Psoas muscle (tissue), 8 donors: ENCODE measurements at places on chromosomes 1 and 21. TPM values are rescaled to one million over a fixed set of nuclear protein-coding genes. Genes with fewer than 3 reads are reported as not detected.

GRCh38 chr1:187619175-187619574 lies 790.4 kb downstream of the PLA2G4A start:
- DNase-seq = no peak

DNA sequence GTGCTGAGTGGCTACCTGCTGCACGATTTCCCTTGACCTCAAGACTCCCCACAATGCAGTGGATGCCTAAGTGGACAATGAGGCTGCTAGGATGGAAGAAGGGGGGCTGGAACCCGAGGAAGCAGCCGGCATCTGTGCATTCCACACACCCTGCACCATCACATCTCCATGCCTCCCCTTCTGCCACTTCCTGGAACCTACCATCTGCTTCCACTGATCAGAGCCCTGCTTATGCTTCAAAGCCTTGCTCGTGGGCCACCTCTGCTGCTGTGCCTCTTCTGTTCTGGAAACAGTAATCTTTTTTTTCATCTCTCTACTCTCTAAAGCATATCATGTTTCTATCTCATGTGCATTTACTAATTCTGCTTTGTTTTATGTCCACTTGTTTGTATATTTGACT lies 66.2 kb upstream of the WDR26 start:
- DNase-seq = no peak

GRCh38 chr1:15681349-15682292 lies 2.5 kb upstream of the PLEKHM2 start:
- DNase-seq = peak; percentile 39

FMO2 gene
- total RNA-seq = 18.5 TPM

SORT1 gene
- total RNA-seq = 247 TPM

- no peak for DNase-seq
Observed at GRCh38 chr1:232901255-232901654, 49.2 kb upstream of the NTPCR start.

GRCh38 chr1:41576206-41576605 lies 91.7 kb upstream of the EDN2 start:
- DNase-seq = no peak

GRCh38 chr1:33876970-33877650 lies 13.2 kb downstream of the HMGB4 start:
- peak; percentile 78 for DNase-seq

TRIM17 gene
- total RNA-seq = not detected

SPATA6 gene
- total RNA-seq = 4.2 TPM

DNA sequence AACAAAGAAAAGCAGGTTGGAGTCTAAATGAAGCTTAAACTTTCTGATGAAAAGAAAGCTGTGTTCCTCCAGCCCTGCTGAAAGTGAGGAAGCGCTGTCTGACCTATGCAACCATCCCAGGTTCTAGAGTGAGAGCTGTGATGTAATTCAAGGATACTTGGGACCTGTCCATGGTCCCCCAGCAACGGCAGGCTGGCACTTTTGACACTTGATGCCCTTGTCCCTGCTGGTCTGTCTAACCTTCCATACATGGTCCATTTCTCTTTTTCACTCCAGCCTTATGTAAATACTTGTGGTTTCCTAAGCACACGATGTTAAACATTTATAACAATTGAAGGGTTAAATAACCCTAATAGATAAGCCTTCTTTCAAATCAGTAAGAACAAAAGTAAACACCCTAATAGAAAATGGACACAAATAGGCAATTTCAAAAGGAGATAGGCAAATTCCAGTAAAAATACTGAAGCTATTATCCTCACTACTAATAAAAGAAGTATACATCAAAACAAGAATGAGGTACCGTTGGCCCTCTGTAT lies 17.7 kb upstream of the KDM4A start:
- no peak for DNase-seq

GRCh38 chr1:113891631-113892220 lies 4.3 kb upstream of the BCL2L15 start:
- DNase-seq = no peak

GRCh38 chr1:91744953-91745639 lies 140.9 kb downstream of the TGFBR3 start:
- DNase-seq = peak; percentile 75

- DNase-seq = peak; percentile 22
Observed at GRCh38 chr1:46544561-46545240, 6.7 kb downstream of the KNCN start.

- DNase-seq = no peak
Observed at GRCh38 chr1:110667776-110668175, 7.0 kb downstream of the KCNA3 start.

GRCh38 chr1:65174585-65174984 lies 26.6 kb downstream of the AK4 start:
- peak; percentile 55 for DNase-seq

DNA sequence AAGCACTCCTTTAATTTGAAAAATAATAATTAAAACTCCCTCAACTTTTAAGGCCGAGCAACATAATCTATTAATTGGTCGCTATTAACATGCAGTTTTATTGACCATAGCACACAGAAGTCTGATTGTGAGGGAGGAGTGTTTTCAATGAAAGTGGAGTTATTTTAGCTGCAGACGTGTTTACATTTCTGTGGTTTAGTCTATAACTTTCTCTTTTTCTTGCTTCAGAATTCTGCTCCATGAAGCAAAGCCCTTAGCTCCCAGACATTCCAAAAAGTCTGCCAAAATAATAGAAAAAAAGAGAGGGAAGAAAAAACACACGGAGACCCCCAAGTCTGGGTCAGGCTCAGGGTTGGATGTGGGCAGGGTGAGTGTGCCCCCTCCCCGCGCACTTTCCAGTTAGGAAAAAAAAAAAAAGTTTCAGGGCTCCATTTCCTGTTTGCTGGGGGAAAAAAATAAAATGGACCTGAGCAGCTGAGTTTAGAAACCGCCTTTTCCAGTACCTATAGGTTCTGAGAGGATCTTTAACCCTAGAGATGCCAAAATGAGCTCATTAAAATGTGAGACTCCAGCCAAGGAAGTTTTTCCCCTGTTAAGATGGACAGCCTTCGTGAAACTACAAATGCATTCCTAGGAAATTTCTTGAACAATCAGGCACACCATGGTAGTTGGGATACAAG lies 143.7 kb upstream of the ETS2 start:
- no peak for DNase-seq

GRCh38 chr1:205294175-205294917 lies 27.2 kb downstream of the NUAK2 start:
- no peak for DNase-seq

- no peak for DNase-seq
Observed at GRCh38 chr1:63795455-63795854, 21.6 kb downstream of the ROR1 start.

UCK2 gene
- 94.6 TPM for total RNA-seq

ZNF648 gene
- 0.06 TPM for total RNA-seq

DNA sequence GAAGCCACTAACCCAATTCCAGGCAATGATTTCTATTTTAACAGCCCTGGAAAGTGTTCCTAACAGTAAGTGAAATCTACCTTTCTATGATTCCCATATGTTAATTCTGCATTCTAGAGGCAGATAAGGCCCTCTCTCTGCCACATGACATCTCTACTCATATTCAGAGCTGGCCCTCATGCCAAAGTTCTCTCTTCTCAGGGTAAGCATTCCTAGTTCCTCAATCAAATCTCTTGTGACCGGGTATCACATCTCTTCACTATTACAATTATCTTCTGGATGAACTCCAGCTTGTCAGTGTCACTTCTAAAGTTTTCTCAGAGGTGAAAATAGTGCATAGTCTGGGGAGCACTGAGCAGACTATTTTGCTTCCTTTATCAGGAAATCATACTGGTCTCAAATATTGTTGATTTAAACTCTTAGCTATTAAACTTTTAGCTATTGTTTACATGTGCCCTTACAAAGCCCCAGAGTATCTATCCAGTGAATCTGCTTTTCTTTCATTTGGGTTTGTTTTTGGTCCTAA lies 66.4 kb upstream of the TNFSF18 start:
- no peak for DNase-seq

PODN gene
- total RNA-seq = 27.1 TPM

DNA sequence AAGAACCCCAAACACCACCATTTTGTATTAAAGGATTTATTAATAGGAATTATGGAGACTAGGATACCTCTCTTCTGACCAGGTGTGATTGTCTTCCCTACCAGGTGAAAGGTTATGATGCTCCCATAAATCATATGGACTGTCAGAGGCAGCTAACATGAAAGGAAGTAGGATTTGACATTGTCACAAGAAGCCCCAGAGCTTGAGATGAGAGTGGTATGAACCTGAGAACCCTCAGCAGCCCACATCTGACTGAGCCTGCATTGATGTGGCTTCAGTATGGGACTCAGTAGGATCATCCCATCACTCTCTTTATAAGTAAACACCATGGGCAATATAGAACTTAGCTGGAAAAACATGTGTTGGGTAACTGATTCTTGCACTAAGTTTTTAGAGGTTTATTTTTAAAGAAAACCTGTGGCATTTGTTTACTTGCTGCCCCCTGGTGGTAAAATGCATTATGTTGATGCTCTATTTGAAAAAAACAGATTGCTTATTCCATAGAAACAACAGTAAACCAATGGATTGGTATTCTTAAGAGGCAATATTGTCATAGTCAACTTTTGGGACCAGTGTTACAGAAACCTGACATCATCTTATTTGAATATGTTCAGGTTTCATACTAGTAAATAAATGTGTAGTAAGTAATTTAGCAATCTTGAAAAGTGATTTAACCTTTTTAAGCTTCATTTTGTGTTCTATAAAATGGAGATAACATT lies 16.6 kb upstream of the CACYBP start:
- DNase-seq = no peak

- DNase-seq = no peak
Observed at GRCh38 chr1:1348420-1349255, 580 bp downstream of the DVL1 start.

CD84 gene
- total RNA-seq = 0.98 TPM

DNA sequence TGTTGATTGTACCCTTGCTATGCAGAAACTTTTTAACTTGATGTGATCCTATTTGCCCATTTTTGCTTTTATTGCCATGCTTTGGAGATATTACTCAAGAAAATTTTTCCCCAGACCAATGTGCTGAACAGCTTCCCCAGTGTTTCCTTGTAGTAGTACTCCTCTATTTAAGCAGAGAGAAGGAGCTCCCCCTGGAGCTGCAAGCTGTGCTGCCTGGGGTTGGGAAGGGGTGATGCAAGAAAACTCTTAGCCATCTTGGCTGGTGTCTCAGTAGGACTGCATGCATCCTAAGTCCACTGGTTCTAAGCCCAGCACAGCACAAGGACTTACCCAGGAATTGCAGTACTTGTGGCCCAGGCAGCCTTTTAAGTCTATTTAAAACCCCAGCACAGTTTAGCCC lies 121.6 kb downstream of the NTMT2 start:
- no peak for DNase-seq

FASLG gene
- not detected for total RNA-seq

LGR6 gene
- total RNA-seq = 0.19 TPM

DNA sequence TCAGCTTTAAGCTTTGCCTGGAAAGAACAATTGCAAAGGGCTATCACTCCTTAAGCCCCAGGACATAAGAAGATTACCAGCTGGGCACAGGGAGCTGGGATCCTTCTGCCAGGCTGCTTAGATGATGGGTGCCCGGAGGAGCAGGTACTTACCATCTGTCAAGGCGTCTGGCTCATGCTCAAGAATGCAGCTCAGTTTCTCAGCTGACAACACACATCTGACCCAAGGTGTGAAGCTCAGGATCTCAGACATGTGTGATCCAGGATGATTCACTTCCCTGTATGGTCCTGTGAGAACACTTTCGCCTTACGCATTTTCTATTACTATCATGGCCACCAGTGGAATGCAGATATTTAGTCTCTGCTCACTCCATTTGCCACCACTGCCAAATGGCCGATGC lies 14.7 kb upstream of the DISC1 start:
- DNase-seq = no peak

PLEKHO1 gene
- 40.4 TPM for total RNA-seq

GRCh38 chr21:46059195-46059594 lies 38.7 kb upstream of the COL6A2 start:
- no peak for DNase-seq

OR2T35 gene
- not detected for total RNA-seq

DNA sequence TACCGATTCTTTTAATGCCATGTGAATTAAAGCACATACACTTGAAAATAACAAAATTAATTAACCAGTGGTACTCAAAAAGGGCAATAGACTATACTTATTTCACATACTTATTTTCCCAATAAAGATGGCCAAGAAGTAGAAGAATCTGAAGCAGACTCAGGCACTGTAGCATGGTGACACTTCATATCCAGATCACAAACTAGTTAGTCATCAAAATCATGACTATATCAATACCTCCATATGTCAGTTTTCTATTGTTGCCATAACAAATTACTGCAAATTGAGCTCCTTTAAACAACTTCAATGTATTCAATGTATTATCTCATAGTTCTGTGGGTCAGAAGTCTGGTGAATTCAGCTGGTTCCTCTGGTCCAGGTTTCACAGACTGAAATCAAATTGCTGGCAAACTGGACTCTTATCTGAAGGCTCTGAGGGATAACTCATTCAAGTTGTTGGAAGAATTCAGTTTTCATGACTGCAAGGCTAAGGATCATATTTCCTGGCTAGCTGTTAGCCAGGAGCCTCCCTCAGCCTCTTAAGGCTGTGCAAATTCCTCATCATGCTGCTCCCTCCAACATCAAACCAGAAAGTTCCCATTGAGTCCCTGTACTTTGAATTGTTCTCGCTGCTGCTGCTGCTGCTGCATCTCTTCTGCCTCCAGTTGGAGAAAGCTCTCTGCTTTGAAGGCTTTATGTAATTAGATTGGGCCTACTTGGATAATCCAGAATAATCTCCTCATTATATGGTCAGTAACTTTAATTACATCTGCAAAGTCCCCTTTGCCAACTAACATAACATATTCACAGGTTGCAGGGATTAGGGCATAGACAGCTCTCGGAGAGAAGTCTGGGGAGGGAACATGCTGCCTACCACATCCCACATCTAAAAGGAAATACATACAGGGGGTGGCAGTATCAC lies 91.5 kb downstream of the MRPL39 start:
- DNase-seq = no peak

DNA sequence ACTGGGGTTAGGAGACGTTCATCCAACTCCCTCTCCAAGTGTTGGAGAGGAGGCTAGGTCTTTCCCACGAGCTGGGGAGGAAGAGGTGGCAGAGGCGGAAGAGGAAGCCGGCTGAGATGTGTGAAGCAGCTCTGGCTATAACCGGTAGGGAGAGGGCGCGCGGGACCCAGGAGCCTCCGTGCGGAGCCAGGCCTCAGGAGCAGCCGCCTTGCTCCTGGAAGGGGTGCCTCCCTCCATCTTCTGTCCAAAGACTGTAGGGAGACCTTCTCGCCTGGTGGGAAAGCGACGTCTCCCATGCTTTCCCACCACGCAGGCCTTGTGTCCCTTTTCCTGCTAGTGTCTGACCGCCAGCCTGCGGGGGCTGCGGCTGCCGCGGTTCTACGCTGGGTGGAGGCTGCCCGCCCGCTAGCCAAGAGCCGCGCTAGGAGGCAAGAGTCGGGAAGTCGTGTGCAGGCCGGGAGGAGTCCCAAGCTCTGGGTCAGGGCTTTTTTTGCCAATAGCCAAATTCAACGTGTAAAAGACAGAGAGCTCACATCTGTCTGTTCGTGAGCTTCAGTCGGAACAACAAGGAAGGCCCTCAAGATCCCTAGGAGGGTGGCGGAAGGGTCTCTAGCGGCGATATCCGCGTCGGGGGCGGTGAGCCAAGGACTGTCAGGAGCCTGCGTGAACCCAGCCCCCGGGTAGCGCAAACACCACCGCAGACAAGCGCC lies 8.4 kb upstream of the NBPF11 start:
- DNase-seq = no peak

FAM177B gene
- total RNA-seq = not detected
